ENCODE measurements at places on chromosomes 6 and 20.
A peak's percentile ranks its signal among the peaks of the same experiment; 100 is the strongest.

- no peak for DNase-seq
Observed at GRCh38 chr6:163825033-163825432, 410.5 kb downstream of the QKI start.

DNA sequence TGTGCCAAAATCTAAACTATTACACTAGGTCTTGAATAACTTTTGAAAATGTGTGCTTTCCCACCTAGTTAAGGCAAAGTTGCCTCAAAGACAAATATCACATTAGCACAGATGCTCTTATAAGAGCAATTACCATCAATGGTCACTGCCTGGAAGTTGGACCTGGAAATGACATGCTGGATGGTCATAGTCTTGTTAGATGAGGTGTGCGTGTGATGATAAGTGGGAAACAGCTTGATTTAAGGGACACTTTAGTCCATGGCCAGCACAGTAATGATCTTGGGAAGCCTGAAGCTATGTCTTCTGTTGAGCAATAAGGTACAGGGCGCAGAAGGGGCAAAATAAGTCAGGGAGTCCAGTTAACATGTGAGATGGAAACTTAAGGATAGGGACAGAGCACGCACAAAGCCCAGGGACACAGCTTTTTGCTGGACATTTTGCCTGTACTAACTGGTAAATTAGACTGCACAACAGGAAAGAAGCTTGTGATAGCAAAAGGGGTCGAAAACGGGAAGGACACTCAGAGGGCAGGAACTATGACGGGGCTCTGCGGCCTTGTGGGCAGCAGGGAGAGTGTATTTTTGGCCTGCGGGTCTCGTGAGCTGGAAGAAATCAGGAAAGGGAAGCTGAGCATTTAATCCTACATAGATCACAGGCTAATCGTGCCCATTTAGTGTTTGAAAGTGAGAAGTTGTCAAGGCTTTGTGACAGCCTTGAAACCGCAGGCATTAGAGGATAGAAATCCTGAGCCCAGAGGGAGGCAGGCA lies 66.7 kb upstream of the BMP2 start:
- DNase-seq: peak; percentile 15

DNA sequence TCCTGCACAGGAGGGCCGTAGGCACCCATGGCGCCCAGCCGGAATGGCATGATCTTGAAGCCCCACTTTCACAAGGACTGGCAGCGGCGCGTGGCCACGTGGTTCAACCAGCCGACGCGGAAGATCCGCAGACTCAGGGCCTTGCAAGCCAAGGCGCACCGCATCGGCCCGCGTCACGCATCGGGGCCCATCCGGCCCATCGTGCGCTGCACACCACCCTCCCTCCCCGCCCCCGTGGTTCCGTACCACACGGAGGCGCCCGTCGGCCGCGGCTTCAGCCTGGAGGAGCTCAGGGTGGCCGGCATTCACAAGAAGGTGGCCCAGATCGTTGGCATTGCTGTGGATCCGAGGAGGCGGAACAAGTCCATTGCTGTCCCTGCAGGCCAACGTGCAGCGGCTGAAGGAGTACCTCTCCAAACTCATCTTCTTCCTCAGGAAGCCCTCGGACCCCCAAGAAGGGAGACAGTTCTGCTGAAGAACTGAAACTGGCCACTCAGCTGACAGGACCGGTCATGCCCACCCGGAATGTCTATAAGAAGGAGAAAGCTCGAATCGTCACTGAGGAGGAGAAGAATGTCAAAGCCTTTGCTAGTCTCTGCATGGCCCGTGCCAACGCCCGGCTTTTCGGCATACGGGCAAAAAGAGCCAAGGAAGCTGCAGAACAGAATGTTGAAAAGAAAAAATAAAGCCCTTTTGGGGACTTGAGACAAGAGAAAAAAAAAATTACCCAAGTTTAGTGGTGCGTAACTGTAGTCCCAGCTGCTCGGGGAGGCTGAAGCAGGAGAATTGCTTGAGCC lies 9.9 kb upstream of the NCOA5 start:
- no peak for DNase-seq

DNA sequence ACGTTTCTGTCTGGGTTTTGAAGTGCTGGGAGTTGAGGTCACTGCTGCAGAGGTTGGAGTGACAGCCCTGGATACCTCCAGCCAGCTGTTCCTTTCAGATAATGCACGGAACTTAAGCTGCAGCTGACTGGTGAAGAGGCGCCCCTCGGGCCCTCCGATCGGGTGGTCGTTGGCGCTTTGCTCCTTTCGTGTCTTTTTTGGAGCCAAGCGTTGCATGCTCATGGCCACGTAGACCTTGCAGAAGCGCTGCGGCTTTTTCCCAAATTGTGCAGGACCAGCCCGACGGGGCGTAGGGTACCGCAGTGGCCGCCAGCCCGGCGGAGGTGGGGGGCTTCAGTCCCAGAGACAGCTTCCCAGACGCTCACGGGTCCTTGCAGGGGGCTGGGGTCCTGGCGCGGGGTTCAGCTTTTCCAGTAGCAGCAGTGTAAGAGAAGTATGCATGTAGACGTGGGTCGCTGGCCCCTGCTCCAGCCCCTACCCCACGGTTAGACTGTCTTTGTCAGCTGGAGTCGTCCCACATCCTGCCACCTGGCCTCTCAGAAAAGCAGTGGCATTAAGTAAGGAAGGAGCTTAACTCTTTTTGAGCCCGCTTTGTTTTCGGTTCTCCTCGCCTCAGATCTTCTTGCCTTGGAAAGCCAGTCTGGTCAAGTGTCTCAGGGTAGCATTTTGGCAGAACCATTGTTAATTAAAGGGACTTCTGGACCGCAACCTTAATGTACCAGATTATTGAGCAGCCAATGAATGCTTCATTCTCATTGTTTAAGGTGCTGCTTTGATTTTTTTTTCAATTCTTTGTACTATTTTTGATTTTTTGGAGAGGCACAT lies 838 bp downstream of the TNFAIP3 start:
- DNase-seq: no peak

DNA sequence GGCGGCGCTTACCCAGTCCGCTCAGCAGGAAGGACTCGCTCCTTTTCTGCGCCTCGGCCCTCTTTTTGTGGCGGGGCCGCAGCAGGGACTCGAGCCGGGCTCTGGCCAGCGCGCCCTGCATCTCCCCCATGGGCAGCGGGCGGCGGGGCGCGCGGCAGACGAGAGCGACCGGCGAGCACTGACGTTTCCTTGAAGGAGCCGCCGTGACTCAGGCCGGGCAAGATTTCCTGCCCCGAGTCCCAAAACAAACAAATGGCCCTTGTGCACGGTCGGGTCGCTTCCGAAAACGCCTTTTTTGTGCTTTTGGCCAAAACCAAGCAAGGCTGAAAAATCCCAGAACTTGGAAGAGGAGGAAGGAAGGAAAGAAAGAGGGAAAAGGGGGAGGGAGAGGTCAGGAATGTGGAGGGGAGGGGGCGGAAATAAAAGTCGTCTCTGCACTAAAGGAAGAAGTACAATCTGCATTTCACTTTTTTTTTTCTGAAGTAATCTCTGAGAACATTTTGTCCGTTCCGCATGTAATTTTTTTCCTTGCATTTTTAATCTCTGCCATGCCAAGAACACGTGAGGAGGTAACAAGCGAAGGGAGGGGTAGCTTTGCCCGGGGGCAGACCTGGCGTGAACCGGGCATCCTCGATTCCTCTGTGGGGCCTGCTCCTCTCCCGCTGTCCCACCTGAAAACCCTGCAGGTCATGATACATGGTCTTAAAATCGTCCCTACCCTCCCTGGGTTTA lies 123.3 kb upstream of the SLC2A12 start:
- DNase-seq: peak; percentile 65

Measured in gastrocnemius medialis (tissue), 4 donors.